ENCODE measurements at places on chromosomes 16 and 17.
A peak's percentile ranks its signal among the peaks of the same experiment; 100 is the strongest.

DNA sequence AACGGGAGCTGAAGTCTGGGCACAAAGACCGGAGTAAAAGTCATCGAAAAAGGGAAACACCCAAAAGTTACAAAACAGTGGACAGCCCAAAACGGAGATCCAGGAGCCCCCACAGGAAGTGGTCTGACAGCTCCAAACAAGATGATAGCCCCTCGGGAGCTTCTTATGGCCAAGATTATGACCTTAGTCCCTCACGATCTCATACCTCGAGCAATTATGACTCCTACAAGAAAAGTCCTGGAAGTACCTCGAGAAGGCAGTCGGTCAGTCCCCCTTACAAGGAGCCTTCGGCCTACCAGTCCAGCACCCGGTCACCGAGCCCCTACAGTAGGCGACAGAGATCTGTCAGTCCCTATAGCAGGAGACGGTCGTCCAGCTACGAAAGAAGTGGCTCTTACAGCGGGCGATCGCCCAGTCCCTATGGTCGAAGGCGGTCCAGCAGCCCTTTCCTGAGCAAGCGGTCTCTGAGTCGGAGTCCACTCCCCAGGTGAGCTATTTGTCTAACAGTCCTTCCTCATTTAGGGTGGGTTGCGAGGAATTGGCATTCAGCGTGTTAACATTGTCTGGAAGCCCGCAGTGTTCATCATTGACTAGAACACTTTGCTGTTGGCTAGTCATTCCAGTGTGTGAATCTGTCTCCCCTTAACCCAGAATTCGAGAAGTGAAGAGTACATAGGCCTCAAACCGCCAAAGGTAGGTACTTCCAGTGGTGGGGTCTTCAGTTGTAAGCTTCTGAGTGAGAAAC is 1.5 kb downstream of the CDK12 start:
- no peak for DNase-seq
- no peaks in the 10 kb centered on the region for H3K36me3 ChIP-seq
- peak overlapping the region; percentile 96 for H3K4me3 ChIP-seq
- no peaks in the 10 kb centered on the region for H3K27me3 ChIP-seq

GRCh38 chr17:2867441-2868424 is 71.5 kb downstream of the RAP1GAP2 start:
- H3K27ac ChIP-seq: no peak overlapping the region
- no peaks in the 10 kb centered on the region for H3K4me1 ChIP-seq
- no peaks in the 10 kb centered on the region for H3K27me3 ChIP-seq
- H3K36me3 ChIP-seq: peaks cover 19% of the 10 kb centered on the region
- no peak overlapping the region for H3K4me3 ChIP-seq

DNA sequence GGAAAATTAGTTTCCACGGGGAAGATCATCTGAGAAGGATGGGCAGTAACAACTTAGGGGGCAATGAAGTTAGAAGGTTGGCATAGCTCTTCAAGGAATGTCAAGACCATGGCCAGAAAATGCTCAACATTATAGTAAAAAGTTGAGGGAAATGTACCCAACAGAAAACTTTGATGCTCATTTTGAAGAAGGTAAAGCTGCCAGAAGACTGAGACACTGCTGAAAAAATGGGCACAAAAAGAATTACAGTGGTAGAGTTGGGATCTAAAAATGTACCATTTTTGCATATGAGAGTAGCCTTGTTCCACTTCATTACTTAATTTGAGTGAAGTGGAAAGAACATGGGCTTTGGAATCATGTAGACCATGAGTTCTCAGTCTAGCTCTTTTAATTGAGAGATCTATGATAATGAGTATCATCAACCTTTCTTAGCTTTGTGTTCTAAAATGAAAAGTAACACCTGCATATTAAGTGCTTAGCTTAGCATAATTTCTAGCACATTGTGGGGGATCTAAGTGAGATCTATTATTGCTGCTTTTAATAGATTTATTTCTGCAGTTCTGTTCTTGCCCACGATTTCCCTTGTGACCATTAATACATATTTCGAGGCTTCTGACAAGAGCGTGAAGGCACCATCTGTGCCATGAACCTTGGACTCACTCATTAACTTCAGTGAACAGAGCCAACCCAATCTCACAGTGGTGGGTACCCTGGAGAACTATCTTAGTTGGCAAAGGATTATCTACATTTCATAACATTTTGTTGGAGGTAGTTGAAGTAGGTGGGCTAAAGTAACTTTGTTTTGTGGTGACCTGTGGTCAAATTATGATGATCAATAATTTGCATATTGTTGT is 3.0 kb downstream of the NACA2 start:
- no peak overlapping the region for H3K27ac ChIP-seq
- H3K4me1 ChIP-seq: no peaks in the 10 kb centered on the region
- DNase-seq: no peak
- H3K36me3 ChIP-seq: no peaks in the 10 kb centered on the region
- H3K4me3 ChIP-seq: no peak overlapping the region

- H3K4me1 ChIP-seq: no peaks in the 10 kb centered on the region
- H3K27ac ChIP-seq: no peak overlapping the region
- no peaks in the 10 kb centered on the region for H3K36me3 ChIP-seq
- DNase-seq: no peak
- H3K27me3 ChIP-seq: no peaks in the 10 kb centered on the region
These were observed 104.1 kb downstream of the BMERB1 start for GRCh38 chr16:15538507-15538906.

GRCh38 chr17:43085474-43085873 is 39.7 kb downstream of the BRCA1 start:
- no peak overlapping the region for H3K27ac ChIP-seq
- no peak for DNase-seq
- H3K4me3 ChIP-seq: no peak overlapping the region
- no peaks in the 10 kb centered on the region for H3K4me1 ChIP-seq

- H3K27me3 ChIP-seq: peaks cover 63% of the 10 kb centered on the region
- H3K36me3 ChIP-seq: no peaks in the 10 kb centered on the region
- H3K4me3 ChIP-seq: no peak overlapping the region
- H3K27ac ChIP-seq: no peak overlapping the region
- DNase-seq: peak; percentile 45
These were observed 1.7 kb upstream of the DLX3 start for GRCh38 chr17:49996495-49997300.

DNA sequence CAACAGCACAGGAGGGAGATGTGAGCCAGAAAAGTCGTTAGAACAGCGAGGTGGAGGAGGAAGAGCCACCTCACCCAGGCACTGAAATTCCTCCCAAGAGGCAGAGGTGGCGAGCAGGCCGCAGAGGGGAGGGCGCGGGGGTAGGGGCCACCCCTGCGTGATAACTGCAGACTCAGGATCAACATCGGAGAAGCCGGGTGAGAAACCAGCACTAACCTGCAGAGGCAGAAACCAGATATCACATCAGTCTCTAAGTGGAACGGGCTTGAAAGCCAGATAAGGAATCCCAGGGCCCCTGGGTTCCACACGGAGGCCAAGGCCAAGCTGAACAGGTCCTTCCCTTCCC is 39.4 kb upstream of the ZC3H18 start:
- H3K36me3 ChIP-seq: no peaks in the 10 kb centered on the region
- no peaks in the 10 kb centered on the region for H3K27me3 ChIP-seq
- DNase-seq: no peak
- no peak overlapping the region for H3K4me3 ChIP-seq
- H3K4me1 ChIP-seq: peaks cover 10% of the 10 kb centered on the region

DNA sequence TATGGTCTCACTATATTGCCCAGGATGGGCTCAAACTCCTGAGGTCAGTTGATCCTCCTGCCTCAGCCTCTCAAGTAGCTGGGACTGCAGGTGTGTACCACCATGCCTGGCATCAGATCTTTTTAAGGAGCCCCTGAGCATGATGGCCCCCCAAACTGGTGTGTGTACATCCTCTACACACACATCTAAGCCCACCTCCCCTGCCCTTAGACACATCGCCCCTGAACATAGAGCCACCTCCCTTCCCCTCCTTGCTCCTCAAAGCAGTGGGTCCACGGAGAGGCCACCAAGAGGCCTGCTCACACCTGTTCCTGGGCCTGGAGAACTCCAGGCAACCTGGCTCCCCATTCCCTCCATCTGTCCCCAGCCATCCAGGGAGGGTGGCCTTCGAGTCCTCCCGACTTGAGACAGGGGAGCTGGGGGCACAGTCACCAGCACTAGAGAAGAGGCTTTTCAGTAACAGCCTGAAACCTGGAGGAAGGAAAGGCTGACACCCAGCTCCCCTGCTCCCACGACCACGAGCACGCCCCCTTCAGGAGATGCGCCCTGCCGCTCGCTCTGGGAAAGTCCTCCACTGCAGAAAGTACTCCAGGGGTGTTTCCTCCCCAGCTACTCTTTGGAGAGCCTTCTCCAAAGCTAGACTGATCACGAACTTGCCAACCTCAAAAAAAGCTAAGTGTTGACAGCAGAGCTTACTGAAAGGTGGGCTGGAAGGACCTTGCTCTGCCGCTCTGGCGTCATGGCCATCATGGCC is 12.6 kb upstream of the PRR29 start:
- H3K27ac ChIP-seq: no peak overlapping the region
- no peak overlapping the region for H3K4me3 ChIP-seq
- DNase-seq: no peak

DNA sequence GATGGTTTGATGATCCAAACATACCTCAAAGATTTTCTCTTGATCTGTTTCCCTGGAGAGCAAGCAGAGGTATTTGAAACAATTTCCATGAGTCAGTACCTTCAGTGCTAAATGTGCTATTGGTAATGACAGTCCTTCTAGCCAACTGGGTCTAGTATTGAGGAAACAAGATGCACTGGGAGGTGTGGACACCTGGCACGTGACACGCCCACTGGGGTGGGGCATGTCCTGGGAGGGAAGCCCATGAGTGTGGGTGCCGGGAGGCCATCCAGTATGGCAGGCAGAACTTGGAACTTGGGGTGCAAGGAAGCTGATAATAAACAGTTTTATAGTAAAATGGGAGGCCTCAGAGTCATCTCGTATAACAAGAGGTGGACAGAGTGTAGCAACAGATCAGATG is 17.9 kb upstream of the AKAP1 start:
- no peak overlapping the region for H3K27ac ChIP-seq
- no peaks in the 10 kb centered on the region for H3K36me3 ChIP-seq
- no peaks in the 10 kb centered on the region for H3K27me3 ChIP-seq
- DNase-seq: no peak
- no peak overlapping the region for H3K4me3 ChIP-seq
- H3K4me1 ChIP-seq: no peaks in the 10 kb centered on the region

DNA sequence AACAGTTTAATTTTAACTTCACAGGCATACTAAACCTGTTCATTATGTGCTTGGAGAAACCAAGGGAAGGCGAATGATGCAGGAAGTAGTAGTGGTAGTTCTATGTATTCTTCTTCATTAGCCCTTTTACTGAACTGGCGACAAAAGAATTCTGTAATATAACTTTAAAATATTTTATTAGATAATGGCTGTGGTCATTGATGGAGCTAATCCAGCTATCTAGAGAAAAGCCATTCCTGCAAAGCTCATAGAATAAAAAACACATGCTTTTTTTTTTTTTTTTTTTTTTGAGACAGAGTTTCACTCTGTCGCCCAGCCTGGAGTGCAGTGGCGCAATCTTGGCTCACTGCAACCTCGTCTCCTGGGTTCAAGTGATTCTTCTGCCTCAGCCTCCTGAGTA is 23.5 kb downstream of the TANC2 start:
- DNase-seq: no peak
- H3K27me3 ChIP-seq: no peaks in the 10 kb centered on the region
- H3K4me1 ChIP-seq: no peaks in the 10 kb centered on the region
- no peak overlapping the region for H3K4me3 ChIP-seq
- no peak overlapping the region for H3K27ac ChIP-seq

- no peaks in the 10 kb centered on the region for H3K36me3 ChIP-seq
- H3K4me3 ChIP-seq: no peak overlapping the region
- peaks cover 13% of the 10 kb centered on the region for H3K27me3 ChIP-seq
- no peak for DNase-seq
- H3K27ac ChIP-seq: no peak overlapping the region
These were observed 3.7 kb upstream of the ATP1B2 start for GRCh38 chr17:7647018-7647417.

GRCh38 chr16:10253409-10253808 is 71.2 kb upstream of the GRIN2A start:
- no peaks in the 10 kb centered on the region for H3K27me3 ChIP-seq
- no peak overlapping the region for H3K27ac ChIP-seq
- no peaks in the 10 kb centered on the region for H3K36me3 ChIP-seq
- H3K4me3 ChIP-seq: no peak overlapping the region
- peaks cover 4% of the 10 kb centered on the region for H3K4me1 ChIP-seq

DNA sequence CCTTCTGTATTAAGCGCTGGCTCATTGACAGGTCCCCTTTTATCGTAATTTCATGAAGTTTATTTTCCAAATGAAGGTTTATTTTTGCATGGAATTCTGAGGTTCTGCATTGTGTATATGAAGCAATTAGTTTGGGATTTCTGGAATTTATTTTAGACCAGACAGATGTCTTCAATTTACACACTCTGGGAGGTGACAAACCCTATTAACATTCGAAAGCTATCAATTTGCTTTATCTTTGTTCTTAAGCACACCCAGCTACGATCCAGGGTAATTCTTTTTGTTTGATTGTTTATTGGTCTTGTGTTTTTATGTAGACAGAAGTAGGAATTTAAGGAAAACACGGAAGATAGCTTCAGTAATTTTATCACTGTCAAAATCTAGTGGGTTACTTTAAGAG is 264.6 kb downstream of the HS3ST3A1 start:
- DNase-seq: no peak
- no peaks in the 10 kb centered on the region for H3K36me3 ChIP-seq
- no peak overlapping the region for H3K4me3 ChIP-seq
- H3K27me3 ChIP-seq: no peaks in the 10 kb centered on the region
- H3K4me1 ChIP-seq: peaks cover 4% of the 10 kb centered on the region

DNA sequence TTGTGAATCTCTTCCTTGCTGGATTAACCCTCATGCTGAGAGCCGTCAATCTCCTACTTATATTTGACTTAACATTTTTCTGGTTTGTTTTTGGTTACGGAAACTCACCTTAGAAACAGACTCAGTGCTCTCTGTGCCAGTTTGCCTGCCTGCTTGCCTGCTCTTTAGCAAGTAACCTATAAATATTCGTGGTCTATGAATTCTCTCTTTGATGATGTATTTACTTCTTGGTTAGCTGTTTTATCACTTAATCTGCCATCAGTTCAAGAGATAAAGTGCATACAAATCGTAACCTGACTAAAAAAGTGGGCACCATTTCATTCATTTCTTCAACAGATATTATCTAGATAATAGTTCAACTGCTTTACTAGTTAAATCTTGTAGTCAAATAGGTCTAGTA is 26.7 kb downstream of the CYB5B start:
- no peak overlapping the region for H3K27ac ChIP-seq
- no peak overlapping the region for H3K4me3 ChIP-seq
- peaks cover 8% of the 10 kb centered on the region for H3K36me3 ChIP-seq
- no peaks in the 10 kb centered on the region for H3K27me3 ChIP-seq
- DNase-seq: peak; percentile 42

DNA sequence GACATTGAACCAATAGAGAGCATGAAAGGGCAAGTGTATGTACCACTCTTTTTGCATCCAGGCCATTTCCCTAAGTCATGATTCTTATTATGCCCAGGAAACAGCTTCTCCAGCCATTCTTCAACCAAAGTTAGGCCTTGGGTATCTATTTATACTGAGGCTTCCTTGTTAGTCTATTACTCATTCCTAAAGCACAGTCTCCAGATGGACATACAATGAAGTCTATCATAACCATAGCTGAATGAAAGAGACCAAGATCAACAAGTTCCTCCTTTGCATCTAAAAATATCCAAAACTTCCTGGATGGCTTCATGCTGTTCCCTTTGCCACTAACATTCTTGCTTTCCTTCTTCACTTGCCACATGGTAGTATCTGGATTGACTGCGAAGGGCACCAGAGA is 265.9 kb downstream of the CDH8 start:
- no peaks in the 10 kb centered on the region for H3K36me3 ChIP-seq
- H3K4me1 ChIP-seq: no peaks in the 10 kb centered on the region

GRCh38 chr17:7296189-7296861 is 1.9 kb upstream of the YBX2 start:
- no peak overlapping the region for H3K4me3 ChIP-seq
- H3K27ac ChIP-seq: no peak overlapping the region
- H3K27me3 ChIP-seq: no peaks in the 10 kb centered on the region
- peaks cover 26% of the 10 kb centered on the region for H3K4me1 ChIP-seq
- no peaks in the 10 kb centered on the region for H3K36me3 ChIP-seq
- DNase-seq: peak; percentile 51
